Aorta (tissue), 5 donors: ENCODE measurements at places on chromosomes 2 and 18. TPM values are rescaled to one million over a fixed set of nuclear protein-coding genes. Genes with fewer than 3 reads are reported as not detected.

DNA sequence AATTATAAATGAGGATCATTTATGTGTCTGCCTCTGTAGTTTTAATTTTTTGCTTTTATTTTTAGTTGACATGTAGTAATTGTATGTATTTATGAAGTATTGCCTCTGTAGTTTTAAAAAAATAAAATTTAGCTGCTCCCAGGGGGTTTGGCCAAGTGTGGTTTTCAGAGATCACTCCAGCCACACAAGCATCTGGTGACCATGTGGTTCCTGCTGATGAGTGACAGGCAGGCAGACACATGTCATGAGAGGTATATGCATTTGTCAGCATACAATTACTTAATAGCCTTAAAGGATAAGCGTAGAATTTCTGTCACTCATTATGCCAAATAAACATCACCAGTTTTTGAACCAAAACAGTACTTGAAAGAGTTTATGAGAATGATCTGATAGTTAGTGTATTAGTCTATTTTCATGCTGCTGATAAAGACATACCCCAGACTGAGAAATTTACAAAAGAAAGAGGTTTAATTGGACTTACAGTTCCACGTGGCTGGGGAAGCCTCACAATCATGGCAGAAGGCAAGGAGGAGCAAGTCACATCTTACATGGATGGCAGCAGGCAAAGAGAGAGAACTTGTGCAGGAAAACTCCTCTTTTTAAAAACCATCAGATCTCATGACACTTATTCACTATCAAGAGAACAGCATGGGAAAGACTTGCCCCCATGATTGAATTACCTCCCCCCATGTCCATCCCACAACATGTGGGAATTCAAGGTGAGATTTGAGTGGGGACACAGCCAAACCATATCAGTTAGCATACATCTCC lies 29.6 kb downstream of the MREG start:
- H3K4me3 ChIP-seq = no peak overlapping the region
- H3K27ac ChIP-seq = no peak overlapping the region
- H3K27me3 ChIP-seq = no peaks in the 10 kb centered on the region
- H3K36me3 ChIP-seq = no peaks in the 10 kb centered on the region

DNA sequence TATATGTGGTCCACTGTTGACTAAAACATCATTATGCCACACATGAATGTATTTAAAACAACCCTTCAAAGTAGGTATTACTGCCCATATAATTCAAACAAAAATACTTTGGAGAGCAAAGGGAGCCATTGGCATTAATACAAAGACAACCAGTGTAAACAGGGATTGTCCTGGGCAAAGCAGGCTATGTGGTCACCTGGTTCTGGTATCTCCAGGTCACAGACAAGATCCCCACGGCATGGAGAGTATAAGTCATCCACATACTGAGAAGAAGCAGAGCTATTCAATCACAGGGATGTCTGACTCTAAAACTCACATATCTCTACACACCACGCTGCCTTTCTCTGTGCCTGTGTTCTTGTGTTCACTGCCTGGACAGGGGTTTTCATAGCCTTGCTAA lies 81.4 kb upstream of the BZW1 start:
- no peak for DNase-seq
- H3K27ac ChIP-seq = no peak overlapping the region
- no peaks in the 10 kb centered on the region for H3K4me1 ChIP-seq
- no peaks in the 10 kb centered on the region for H3K27me3 ChIP-seq
- no peak overlapping the region for H3K4me3 ChIP-seq

DNA sequence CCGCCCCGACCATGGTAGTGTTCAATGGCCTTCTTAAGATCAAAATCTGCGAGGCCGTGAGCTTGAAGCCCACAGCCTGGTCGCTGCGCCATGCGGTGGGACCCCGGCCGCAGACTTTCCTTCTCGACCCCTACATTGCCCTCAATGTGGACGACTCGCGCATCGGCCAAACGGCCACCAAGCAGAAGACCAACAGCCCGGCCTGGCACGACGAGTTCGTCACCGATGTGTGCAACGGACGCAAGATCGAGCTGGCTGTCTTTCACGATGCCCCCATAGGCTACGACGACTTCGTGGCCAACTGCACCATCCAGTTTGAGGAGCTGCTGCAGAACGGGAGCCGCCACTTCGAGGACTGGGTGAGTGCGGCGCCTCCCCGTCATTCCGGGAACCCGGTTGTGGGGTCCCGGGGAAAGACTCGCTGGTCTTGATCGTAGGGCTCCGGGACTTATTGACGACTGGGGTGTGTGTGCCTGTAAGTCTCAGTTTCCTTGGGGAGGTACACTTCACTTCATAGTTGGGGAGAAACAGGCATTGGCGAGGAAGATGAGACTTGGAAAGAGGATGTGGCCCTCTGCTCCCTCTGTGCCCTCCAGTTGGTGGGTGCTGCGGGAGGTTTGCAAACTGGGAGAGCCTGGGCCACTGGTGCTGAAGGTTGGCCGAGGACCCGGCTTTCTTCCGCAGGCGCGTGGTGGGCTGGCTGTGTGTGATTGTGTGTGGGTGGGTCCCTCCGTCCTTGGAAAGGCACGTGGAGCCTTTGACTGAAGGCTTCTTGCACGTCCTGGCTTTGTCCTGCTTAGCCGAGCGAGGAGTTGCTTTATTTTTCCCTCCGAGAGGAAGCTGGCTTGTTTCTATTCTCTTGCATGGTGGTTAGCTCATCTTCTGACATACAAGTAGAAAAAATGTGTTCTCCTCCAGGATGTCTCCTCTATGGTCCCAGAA lies 886 bp downstream of the PRKCE start:
- H3K27me3 ChIP-seq = no peaks in the 10 kb centered on the region
- H3K4me1 ChIP-seq = no peaks in the 10 kb centered on the region
- H3K4me3 ChIP-seq = peak overlapping the region; percentile 72
- no peaks in the 10 kb centered on the region for H3K36me3 ChIP-seq
- DNase-seq = peak; percentile 83

GRCh38 chr2:241273210-241274020 lies 42.1 kb downstream of the HDLBP start:
- DNase-seq = no peak
- no peaks in the 10 kb centered on the region for H3K36me3 ChIP-seq
- no peaks in the 10 kb centered on the region for H3K27me3 ChIP-seq
- no peak overlapping the region for H3K4me3 ChIP-seq

GRCh38 chr18:48100651-48101165 lies 170.2 kb upstream of the SMAD2 start:
- no peaks in the 10 kb centered on the region for H3K4me1 ChIP-seq
- no peak overlapping the region for H3K4me3 ChIP-seq
- no peaks in the 10 kb centered on the region for H3K27me3 ChIP-seq
- DNase-seq = no peak
- no peak overlapping the region for H3K27ac ChIP-seq
- H3K36me3 ChIP-seq = no peaks in the 10 kb centered on the region

- H3K27ac ChIP-seq = no peak overlapping the region
- no peak for DNase-seq
- no peaks in the 10 kb centered on the region for H3K27me3 ChIP-seq
Observed at GRCh38 chr2:136126021-136126420, 8.1 kb upstream of the CXCR4 start.

DNA sequence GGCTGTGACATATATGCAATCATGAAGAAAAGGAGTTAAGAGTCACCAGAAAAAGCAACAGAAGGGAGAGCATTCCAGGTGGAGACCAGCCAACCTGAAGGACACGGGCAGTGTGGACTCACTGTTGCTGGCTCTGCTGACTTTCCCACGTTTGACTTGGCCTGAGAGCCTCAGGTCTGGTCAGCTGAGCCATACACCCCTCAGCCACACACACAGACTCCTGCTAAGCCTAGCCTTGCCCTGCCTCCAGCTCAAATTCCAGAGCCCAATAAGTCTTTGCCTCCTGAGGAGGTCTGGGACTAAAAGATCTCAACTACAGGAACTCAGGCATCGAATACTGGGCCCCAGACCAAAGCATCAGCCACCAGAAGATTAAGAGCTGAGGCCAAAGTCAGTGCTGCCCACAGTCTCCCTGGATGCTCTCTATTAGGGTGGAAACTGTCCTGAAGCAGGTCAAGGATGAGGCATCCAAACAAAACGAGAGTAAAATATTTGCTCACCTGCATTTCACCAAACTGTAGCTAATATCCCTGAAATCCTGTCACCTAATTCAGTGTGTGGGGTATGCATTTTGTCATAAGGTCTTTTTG lies 23.3 kb downstream of the CACNB4 start:
- H3K27ac ChIP-seq = peak overlapping the region; percentile 2
- H3K27me3 ChIP-seq = no peaks in the 10 kb centered on the region
- H3K36me3 ChIP-seq = no peaks in the 10 kb centered on the region
- H3K4me3 ChIP-seq = no peak overlapping the region

DNA sequence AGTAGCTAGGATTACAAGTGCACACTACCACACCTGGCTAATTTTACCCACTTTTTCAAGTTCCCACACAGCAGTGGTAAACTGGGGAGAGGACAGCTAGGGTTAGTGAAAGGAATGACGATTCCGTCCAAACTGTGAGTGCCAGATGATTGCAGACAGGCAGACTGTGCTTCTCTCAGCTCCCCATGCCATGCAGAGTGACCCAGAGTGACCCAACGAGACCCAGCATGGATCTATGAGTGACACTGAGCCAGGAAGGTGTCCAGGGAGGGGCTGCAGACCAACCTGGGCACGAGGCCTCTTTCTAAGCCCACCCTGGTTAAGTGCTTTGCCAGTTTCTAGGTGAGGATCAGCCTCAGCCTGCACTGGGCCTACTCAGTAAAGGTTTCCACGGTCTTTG lies 7.7 kb upstream of the KLF11 start:
- no peak overlapping the region for H3K27ac ChIP-seq
- H3K4me3 ChIP-seq = no peak overlapping the region
- H3K27me3 ChIP-seq = no peaks in the 10 kb centered on the region
- no peaks in the 10 kb centered on the region for H3K36me3 ChIP-seq
- no peaks in the 10 kb centered on the region for H3K4me1 ChIP-seq

DNA sequence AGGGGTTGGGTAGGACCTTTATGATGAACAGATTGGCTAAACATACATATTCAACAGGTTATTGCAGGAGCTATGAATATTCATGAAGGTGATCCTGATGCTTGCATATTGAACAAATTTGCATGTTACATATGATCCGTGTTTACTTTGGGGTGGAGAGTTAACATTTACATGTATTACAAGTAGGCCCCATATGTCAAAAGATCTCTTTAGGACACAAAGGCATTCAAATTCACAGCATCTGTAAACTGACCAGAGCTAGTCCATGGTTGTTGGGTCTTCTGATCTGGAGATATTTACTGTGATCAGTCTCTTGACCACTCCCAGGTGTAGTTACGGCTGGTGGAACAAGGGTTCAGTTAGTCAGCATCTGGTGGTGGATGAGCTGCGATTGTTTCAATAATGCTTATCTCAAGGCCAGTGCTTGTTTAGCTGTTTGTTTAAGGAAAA lies 80.4 kb downstream of the PMAIP1 start:
- no peak overlapping the region for H3K27ac ChIP-seq
- H3K4me1 ChIP-seq = no peaks in the 10 kb centered on the region
- no peaks in the 10 kb centered on the region for H3K27me3 ChIP-seq
- H3K36me3 ChIP-seq = no peaks in the 10 kb centered on the region
- DNase-seq = no peak

DNA sequence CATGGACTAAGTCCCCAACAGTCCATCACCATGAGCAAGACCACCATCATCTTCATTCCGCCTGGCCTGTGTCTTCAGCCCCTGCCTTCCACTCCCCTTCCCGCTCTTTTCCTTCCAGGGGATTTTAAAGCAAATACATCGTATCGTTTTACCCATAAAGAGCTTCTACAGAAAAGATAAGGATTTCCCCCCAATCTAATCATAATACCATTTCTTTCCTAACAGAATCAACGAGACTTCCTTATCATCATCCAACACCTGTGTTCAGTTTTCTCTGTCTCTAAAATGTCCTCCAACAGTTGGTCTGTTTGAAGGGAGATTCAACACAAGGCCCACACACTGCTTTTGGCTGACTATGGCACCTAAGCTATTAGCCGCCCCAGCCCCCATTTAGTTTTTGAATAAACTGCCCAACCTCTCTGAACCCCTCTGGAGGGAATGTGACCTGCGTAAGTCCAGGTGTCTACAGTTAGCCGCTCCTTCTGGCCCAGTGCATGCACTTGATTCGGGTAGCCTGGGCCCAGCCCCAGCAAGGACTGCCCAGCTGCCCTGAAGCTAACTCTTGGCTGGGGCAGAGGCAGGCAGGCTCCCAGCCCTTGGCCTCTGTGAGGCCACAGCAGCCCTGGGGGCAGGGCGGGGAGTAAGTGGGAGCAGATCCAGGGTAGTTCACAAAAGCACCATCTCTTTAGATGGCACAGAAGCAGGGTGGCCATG lies 25.3 kb upstream of the SEMA4C start:
- DNase-seq = no peak
- no peaks in the 10 kb centered on the region for H3K36me3 ChIP-seq
- no peak overlapping the region for H3K4me3 ChIP-seq
- no peaks in the 10 kb centered on the region for H3K27me3 ChIP-seq

GRCh38 chr2:172858473-172858745 lies 122.8 kb downstream of the RAPGEF4 start:
- H3K4me1 ChIP-seq = no peaks in the 10 kb centered on the region
- DNase-seq = no peak
- H3K36me3 ChIP-seq = no peaks in the 10 kb centered on the region
- H3K27me3 ChIP-seq = no peaks in the 10 kb centered on the region
- H3K27ac ChIP-seq = no peak overlapping the region

- no peak overlapping the region for H3K27ac ChIP-seq
- no peak for DNase-seq
- no peak overlapping the region for H3K4me3 ChIP-seq
- no peaks in the 10 kb centered on the region for H3K27me3 ChIP-seq
Observed at GRCh38 chr18:48639772-48640432, 101.1 kb downstream of the CTIF start.

ACTG2 gene
- 416 TPM for total RNA-seq

CHST10 gene
- total RNA-seq = 6.0 TPM

GCG gene
- 0.62 TPM for total RNA-seq

GLI2 gene
- total RNA-seq = 9.0 TPM

RAB17 gene
- total RNA-seq = 4.5 TPM

DAPL1 gene
- not detected for total RNA-seq

MARCO gene
- 29.2 TPM for total RNA-seq

IL18R1 gene
- 11.0 TPM for total RNA-seq

POLE4 gene
- total RNA-seq = 57.3 TPM
